ENCODE measurements at places on chromosomes 12 and 14.

GRCh38 chr14:80906336-80906735 is 35.2 kb downstream of the CEP128 start:
- no peak overlapping the region for H3K4me3 ChIP-seq
- H3K36me3 ChIP-seq, result no peaks in the 10 kb centered on the region
- DNase-seq, result no peak
- no peaks in the 10 kb centered on the region for H3K27me3 ChIP-seq
- no peak overlapping the region for H3K27ac ChIP-seq
- peaks cover 2% of the 10 kb centered on the region for H3K4me1 ChIP-seq

DNA sequence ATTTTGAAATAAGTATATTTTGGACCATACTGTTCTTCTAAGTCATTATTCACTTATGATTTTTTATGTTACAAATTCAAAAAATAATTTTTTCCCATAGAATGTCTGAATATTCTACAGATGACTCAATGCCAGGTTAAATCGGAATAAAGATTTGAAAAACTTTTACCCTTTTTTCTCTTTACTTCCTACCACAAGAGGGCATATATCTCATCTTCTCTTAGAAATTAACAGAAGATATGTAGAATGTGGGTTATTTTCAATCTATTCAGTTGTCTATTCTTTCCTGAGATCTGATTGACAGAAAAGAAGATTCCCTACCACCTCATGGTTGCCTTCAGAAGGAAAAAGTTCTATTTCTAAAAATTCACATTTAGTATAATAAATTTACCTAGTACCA is 53.0 kb upstream of the KITLG start:
- H3K27ac ChIP-seq, result no peak overlapping the region
- no peaks in the 10 kb centered on the region for H3K36me3 ChIP-seq
- DNase-seq, result peak; percentile 18
- H3K4me3 ChIP-seq, result no peak overlapping the region
- no peaks in the 10 kb centered on the region for H3K27me3 ChIP-seq

DNA sequence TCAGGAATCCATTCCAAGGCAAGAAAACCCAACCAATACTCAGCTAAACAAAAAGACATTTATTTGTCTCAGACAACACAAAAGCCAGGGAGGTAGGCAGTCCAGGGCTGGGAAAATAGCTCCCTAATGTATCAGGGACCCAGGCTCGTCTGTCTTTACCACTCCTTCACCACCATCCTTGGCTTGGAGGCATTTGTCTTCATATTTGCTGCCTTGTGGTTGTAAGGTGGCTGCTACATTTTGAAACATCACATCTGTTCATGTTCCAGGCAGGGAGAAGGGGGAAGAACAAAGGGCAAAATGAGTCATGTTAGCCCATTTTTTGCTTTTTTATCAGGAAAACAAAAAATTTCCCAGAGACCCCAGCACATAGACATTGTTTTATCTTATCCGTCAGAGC is 44.8 kb upstream of the PCED1B start:
- no peak overlapping the region for H3K27ac ChIP-seq
- H3K4me3 ChIP-seq, result no peak overlapping the region
- no peaks in the 10 kb centered on the region for H3K36me3 ChIP-seq
- no peaks in the 10 kb centered on the region for H3K27me3 ChIP-seq
- peaks cover 6% of the 10 kb centered on the region for H3K4me1 ChIP-seq

DNA sequence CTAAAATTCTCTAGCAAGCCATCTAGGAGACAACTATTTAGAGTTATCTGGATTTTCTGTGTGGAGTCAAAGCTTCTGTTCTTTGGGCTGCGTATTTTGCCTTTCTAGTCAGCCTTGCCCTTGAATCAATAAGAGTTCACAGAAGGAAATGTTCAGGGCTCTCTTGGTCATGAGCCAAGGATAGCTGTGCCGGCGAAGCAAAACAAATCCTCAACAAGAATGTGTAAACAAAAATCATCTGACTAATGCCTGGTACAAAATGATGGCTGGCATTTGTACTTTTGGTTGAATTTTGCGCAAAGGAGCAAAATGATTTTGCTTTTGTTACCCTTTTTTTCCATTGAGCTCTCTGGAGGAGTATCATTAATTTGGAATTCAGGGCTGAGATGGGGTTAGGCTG is 171.1 kb downstream of the DACT1 start:
- H3K36me3 ChIP-seq, result no peaks in the 10 kb centered on the region
- peaks cover 4% of the 10 kb centered on the region for H3K27me3 ChIP-seq
- H3K27ac ChIP-seq, result no peak overlapping the region
- H3K4me1 ChIP-seq, result no peaks in the 10 kb centered on the region

- peak overlapping the region; percentile 45 for H3K27ac ChIP-seq
- H3K4me1 ChIP-seq, result peaks cover 43% of the 10 kb centered on the region
- no peaks in the 10 kb centered on the region for H3K27me3 ChIP-seq
- H3K4me3 ChIP-seq, result no peak overlapping the region
- peak; percentile 77 for DNase-seq
Observed at GRCh38 chr12:120247621-120248030, 17.9 kb downstream of the PXN start.

- no peaks in the 10 kb centered on the region for H3K27me3 ChIP-seq
- H3K4me1 ChIP-seq, result no peaks in the 10 kb centered on the region
- no peak overlapping the region for H3K27ac ChIP-seq
- H3K36me3 ChIP-seq, result no peaks in the 10 kb centered on the region
Observed at GRCh38 chr12:66692170-66692569, 13.3 kb upstream of the GRIP1 start.

DNA sequence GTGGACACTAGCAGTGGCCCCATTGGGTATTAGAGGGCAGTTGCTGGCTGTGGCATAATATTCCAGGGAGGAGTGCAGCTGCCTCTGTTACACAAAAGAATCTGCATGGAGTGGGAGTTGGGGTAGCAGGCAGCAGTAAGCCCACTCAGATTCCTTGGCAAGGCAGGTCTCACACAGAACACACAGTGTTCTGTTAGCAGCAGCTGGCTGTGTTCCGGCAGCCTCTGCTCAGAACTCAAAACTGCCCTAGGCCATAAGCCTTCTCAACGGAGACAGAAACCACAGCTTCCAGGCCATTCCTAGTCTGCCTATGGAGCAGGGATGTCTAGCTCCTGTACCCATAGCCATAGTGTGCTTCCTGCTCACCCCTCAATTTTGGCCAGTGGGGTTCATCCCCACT is 1085.4 kb downstream of the SLC6A15 start:
- no peaks in the 10 kb centered on the region for H3K36me3 ChIP-seq
- no peaks in the 10 kb centered on the region for H3K27me3 ChIP-seq
- H3K4me3 ChIP-seq, result no peak overlapping the region
- no peaks in the 10 kb centered on the region for H3K4me1 ChIP-seq
- no peak for DNase-seq

- H3K27me3 ChIP-seq, result no peaks in the 10 kb centered on the region
- no peaks in the 10 kb centered on the region for H3K36me3 ChIP-seq
- H3K27ac ChIP-seq, result no peak overlapping the region
- no peak overlapping the region for H3K4me3 ChIP-seq
Observed at GRCh38 chr12:47123730-47124129, 44.0 kb upstream of the AMIGO2 start.

- H3K27ac ChIP-seq, result peak overlapping the region; percentile 78
- DNase-seq, result peak; percentile 91
- no peaks in the 10 kb centered on the region for H3K27me3 ChIP-seq
- no peak overlapping the region for H3K4me3 ChIP-seq
- no peaks in the 10 kb centered on the region for H3K36me3 ChIP-seq
Observed at GRCh38 chr12:58509116-58509885, 411.0 kb downstream of the LRIG3 start.

- H3K4me1 ChIP-seq, result peaks cover 1% of the 10 kb centered on the region
- H3K27ac ChIP-seq, result no peak overlapping the region
- no peaks in the 10 kb centered on the region for H3K27me3 ChIP-seq
- DNase-seq, result no peak
- no peaks in the 10 kb centered on the region for H3K36me3 ChIP-seq
Observed at GRCh38 chr12:105279460-105280056, 43.6 kb upstream of the APPL2 start.

DNA sequence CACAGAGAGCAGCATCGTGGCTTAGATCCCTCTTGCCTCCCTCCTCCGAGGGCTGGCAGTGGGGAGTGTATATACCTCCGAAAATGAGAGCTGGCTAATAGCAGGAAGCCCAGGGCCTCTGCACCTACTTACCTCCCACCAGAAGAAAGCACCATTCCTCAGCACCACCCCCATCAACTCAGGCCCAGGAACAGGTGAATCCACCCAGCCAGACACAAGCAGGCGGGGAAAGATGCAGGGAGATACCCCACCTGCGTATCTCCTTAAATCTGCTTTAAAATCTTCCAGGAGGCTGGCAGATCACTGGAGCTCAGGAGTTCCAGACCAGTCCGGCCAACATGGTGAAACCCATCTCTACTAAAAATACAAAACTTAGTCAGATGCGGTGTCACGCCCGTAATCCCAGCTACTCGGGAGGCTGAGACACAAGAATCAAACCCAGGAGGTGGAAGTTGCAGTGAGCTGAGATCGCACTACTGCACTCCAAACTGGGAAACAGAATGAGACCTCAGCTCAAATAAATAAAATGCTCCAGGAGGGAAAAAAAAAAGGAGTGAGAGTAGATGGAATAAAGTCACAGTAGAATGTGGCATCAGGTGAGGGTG is 93.5 kb downstream of the SINHCAF start:
- no peak for DNase-seq
- H3K27me3 ChIP-seq, result peaks cover 55% of the 10 kb centered on the region
- no peak overlapping the region for H3K27ac ChIP-seq

DNA sequence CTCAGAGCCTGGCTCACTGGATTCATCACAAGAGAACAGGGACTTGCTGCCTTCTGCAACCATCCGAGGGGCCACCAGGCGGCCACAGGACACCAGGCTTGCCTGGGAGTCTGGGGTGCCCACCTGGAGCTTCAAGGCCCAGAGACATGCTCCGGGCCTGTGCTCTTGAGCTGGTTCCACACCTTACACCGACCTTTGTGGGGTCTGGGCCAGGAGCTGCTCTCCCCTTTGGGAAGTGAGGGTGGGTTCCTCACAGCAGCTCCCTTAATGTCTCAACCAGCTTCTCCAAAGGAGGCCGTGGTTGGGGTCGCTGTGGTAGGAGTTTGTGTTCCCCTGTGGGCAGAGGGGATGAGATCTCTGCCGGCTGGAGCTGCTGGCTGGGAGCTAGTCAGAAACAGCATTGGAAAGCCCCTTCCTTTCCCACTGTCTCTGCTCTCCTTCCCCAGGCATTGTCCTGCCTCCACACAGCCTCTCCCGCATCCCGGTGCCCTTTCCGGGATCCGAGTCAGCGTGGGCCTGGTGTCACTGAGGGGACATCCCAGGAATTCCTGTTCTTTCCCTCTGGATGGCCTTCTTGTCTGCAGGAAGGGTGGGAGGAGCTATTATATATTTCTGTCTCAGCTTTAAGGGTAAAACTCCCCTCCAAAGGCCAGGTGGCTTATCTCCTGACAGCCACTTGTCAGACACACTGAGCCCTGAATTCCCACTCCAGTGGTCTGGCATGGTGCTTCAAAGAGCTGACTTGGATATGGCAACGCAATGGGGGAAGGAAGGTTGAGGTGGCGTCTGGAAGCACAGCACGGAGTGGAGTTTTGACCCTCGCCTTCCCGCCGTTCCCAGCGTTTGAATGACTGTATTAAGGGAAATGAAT is 5.1 kb upstream of the PAPLN start:
- H3K27me3 ChIP-seq, result peaks cover 35% of the 10 kb centered on the region
- no peaks in the 10 kb centered on the region for H3K36me3 ChIP-seq
- H3K4me3 ChIP-seq, result no peak overlapping the region
- H3K27ac ChIP-seq, result no peak overlapping the region

DNA sequence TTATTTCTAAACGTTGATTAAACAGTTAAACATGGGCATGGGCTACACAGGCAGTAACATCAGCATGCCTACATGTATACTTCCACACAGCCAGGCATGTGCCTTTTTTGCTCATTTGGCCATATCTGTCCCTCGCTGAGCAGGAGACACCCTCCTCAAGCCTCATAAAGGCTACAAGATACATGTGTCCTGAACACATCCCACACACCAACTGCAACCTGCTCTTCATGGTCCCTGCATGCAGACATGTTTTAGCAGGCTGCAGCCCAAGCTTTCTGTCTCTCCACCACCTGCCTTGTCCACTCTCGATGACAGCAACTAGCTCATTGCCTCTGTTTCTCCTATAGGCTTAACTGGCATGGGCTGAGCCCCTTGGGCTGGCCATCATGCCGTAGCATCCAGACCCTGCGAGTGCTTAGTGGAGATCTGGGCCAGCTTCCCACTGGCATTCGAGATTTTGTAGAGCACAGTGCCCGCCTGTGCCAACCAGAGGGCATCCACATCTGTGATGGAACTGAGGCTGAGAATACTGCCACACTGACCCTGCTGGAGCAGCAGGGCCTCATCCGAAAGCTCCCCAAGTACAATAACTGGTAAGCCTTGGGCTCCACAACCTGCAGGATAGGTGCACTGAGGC is 2.6 kb downstream of the PCK2 start:
- H3K27ac ChIP-seq, result no peak overlapping the region
- no peak overlapping the region for H3K4me3 ChIP-seq
- H3K4me1 ChIP-seq, result peaks cover 8% of the 10 kb centered on the region
- DNase-seq, result no peak
- no peaks in the 10 kb centered on the region for H3K27me3 ChIP-seq

- no peaks in the 10 kb centered on the region for H3K4me1 ChIP-seq
- no peak overlapping the region for H3K4me3 ChIP-seq
- H3K36me3 ChIP-seq, result no peaks in the 10 kb centered on the region
- H3K27me3 ChIP-seq, result peaks cover 22% of the 10 kb centered on the region
Observed at GRCh38 chr14:33945210-33946088, 5.4 kb downstream of the EGLN3 start.

DNA sequence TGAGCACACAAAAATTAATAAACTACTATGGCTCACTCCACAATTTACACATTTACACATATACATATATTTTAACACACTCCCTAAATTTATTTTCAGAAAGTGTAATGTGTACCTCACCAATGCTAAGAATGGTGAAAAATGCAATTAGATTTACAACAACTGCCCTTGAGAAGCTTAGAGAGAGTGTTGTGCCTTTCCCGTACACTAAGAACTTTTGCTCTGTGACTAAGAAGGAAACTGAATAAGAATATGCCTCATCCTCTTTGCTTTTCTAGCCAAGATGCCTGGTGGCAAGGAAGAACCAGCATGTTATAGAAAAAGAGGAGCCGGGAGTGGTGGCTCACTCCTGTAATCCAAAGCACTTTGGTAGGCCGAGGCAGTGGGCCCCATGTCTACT is 62.3 kb downstream of the SINHCAF start:
- no peaks in the 10 kb centered on the region for H3K36me3 ChIP-seq
- DNase-seq, result no peak
- H3K4me3 ChIP-seq, result no peak overlapping the region
- H3K4me1 ChIP-seq, result no peaks in the 10 kb centered on the region
- no peak overlapping the region for H3K27ac ChIP-seq
- H3K27me3 ChIP-seq, result no peaks in the 10 kb centered on the region

- no peaks in the 10 kb centered on the region for H3K36me3 ChIP-seq
- H3K4me1 ChIP-seq, result no peaks in the 10 kb centered on the region
- H3K27ac ChIP-seq, result no peak overlapping the region
- H3K27me3 ChIP-seq, result peaks cover 4% of the 10 kb centered on the region
- no peak overlapping the region for H3K4me3 ChIP-seq
- peak; percentile 4 for DNase-seq
Observed at GRCh38 chr12:58204071-58204470, 262.7 kb downstream of the ATP23 start.

- H3K27me3 ChIP-seq, result no peaks in the 10 kb centered on the region
- H3K4me1 ChIP-seq, result peaks cover 14% of the 10 kb centered on the region
- no peak for DNase-seq
- H3K36me3 ChIP-seq, result no peaks in the 10 kb centered on the region
Observed at GRCh38 chr14:73778736-73779135, 64.6 kb upstream of the PNMA1 start.

GRCh38 chr12:96170328-96170727 is 23.8 kb upstream of the ELK3 start:
- peaks cover 5% of the 10 kb centered on the region for H3K27me3 ChIP-seq
- H3K36me3 ChIP-seq, result no peaks in the 10 kb centered on the region
- H3K27ac ChIP-seq, result no peak overlapping the region
- no peaks in the 10 kb centered on the region for H3K4me1 ChIP-seq
- no peak overlapping the region for H3K4me3 ChIP-seq
- no peak for DNase-seq
